HFFc6 (cell line): ENCODE measurements at places on chromosomes 12 and 14. TPM values are rescaled to one million over a fixed set of nuclear protein-coding genes. Genes with fewer than 3 reads are reported as not detected.

Gene MYF5
- total RNA-seq = not detected in 3 replicates

Gene HHIPL1
- 1.2 and 2.5 TPM in 2 replicates for total RNA-seq

Gene TOMM20L
- not detected in 3 replicates for total RNA-seq

Gene ATL1
- 0.43 to 1.3 TPM (median 0.72 TPM) in 3 replicates for total RNA-seq

Gene NOVA1
- not detected in 3 replicates for total RNA-seq

Gene MLEC
- total RNA-seq = 198 to 243 TPM (median 211 TPM) in 3 replicates

Gene SCNN1A
- total RNA-seq = not detected in 2 replicates

Gene MYH6
- not detected in 3 replicates for total RNA-seq

Gene TBC1D30
- 0.04 to 0.25 TPM (median 0.16 TPM) in 3 replicates for total RNA-seq

Gene LLPH
- total RNA-seq = 39.3 to 45.5 TPM (median 40.2 TPM) in 3 replicates

Gene RAD51AP1
- total RNA-seq = 9.3 to 18.4 TPM (median 14.9 TPM) in 3 replicates

Gene COQ6
- total RNA-seq = 18.4 to 22.0 TPM (median 19.7 TPM) in 3 replicates
